ENCODE measurements at places on chromosomes 12 and 14.

DNA sequence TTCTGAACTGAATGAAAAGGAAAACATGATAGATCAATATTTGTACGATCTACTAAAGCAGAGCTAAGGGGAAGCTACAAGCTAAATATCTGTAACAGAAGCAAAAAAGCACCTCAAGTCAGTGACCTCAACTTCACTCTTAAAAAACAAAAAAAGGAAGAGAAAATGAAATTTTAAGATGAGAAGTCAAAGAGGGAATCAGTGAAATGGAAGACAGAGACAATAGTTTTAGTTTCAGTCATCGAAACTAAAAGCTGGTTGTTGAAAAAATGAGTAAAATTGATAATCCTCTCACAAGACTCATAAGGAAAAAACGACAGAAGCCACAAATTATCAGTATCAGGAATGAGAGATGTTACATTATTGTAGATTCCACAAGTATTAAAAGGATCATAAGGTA, 11.9 kb upstream of the SLC2A13 start:
- DNase-seq: no peak

DNA sequence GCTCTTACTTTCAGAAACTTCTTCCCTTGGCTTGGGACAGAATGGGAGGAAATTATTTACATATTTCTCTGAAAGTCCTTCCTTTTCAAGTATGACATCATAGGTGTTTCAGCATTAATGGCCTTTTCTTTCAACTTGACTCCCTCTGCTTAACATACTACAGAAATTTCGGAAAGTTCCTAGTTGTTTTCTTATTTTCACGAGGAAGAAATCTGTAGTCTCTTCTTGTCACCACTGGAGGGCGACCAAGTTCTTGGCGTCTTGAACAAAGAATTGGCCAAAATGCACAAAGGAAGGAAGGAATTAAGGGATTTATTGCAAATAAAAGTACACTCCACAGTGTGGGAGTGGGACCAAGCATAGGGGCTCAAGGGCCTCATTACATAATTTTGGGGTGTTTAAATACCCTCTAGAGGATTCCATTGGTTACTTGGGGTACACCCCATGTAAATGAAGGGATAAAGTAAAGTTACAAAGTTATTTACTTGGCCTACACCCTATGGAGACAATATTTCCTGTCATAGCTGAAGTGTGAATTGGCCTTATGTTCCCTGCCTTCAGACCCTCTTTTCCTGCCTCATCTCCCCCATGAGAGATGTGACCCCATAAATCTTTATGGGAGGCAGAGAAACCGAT, 70.4 kb downstream of the RPL10L start:
- no peak for DNase-seq

DNA sequence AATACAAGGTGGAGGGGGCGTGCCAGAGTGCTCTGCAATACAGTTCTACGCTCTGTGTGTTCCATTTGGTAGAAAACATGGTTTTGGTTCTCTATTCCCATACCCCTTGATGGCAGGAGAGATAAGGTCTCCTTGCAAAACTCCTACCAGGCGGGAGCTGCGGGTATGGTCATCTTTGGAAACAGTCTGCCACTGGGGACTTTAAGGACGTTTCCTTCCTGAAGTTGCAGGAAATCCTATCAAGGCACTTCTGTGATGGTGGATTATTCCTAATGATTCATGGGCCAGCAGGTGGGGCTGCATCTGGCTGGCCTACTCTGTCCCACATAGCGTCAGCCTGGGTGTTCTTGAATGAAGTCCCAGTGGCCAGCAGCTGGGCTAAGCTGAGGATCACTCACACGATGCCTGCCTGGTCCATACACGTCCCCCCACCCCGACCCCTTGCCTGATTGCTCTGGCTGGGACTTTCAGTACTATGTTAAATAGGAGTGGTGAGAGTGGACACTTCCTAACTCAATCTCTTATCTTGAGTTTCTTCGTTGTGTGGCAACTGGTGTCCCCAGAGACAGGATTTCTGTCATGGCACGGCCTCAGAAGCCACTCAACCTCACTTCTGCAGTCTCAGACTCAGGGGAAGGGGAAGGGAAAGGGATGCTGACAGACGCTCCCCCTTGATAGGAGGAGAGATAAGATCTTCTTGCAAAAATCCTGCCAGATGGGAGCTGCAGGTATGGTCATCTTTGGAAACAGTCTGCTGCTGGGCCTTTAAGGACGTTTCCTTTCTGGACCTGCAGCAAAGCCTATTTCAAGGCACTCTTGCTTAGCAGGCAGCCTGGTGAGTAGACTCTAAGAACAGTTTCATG, 61.0 kb upstream of the FKBP4 start:
- DNase-seq: no peak

GRCh38 chr14:52277552-52277951, 10.1 kb downstream of the PTGDR start:
- DNase-seq: no peak

DNA sequence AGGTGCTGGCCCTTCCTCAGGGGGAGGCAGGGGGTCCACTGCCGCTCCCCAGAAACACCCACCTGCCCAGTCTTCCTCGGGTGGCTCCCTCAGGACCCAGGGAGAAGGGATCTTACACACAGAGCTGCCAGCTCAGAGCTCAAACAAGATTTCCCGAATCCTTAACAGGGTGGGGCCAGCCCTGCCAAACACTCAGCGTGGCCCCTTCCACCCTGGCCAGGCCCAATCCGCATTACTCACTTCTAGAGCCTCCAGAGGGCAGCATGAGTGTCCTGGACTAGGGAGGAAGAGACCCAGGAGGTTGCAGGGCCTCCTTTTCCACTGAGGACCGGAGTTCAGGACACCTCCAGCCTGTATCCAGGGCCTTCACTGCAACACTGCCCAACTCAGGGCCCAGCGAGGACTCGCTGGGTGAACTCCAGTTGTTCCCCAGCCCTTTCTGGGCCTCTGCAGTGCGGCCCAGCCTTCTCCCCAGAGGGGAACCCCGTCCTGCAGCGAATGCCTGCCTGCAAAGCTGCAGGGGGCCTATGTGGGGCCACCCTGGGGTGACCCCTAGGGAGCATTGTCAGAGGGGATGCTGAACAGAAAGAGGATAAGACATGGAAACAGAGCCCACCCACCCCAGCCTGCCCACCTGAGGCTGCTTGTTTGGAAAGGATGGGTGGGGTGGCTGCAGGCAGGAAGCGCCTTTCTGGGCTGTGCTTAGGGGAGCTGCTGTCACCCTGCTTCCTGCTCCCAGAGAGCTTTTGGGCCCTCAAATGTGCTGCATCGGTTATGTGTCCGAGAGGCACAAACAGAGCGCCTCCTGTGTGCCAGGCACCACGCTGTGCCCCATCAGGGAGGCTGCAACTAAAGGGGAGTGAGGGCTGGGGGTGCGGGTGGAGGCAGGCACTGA, 43.8 kb downstream of the CCNK start:
- no peak for DNase-seq

DNA sequence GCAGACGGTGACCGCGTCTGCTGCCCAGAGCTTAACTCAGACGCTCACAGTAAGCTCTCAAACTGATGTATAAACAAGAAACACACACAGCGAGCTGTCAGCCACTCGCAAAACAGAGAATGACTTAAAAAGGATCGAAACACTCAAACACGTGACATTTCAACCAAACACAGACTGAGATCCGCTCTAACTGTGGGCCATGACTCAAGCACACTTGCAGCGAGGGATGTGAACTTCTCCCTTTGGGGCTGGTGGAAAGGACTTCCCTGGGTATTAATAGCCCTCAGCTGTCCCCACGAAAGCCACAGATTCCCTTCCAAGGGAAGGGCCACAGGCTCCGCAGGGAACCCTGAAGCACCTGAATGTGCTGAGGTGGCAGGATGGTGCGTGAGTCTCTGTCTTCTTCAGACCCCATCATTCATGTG, 29.1 kb downstream of the CCDC88C start:
- DNase-seq: no peak

DNA sequence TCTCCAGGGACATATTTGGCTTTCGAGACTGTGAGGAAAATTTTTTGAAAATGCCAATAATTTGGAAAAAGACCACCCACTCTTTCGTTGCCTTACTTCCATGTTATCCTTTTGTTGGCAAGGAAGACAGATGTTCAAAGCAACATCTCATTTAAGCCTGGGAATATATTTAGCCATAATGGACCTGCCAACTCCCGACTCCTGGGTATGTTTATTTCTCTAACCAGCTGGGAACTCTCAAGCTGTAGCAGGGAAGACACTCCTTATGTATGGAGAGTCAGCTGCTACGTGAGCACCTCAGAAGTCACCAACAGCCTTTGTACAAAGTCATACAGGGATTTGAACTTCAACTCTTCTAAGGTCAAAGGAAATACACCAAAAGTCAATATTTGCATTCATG, 96.5 kb upstream of the DAAM1 start:
- DNase-seq: no peak

GRCh38 chr12:88802096-88802706, 221.9 kb upstream of the KITLG start:
- no peak for DNase-seq

DNA sequence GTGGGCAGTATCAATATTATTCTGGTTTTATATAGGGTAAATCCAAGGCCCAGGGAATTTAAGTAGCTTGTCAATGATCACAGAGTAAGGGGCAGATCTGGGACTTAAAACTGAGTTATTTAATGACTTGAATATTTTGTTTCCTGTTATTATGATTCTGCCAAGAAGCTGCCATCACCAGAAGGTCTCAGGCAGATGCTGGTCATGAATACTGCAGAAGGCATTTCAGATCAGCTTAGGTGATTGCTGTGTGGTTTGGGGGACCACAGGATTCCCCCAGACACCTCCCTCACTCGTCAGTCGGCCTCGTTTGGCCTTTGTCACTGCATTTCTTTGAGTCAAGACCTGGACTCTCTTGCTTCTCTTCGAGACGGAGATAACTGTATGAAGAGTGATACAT, 47.7 kb upstream of the EVL start:
- no peak for DNase-seq

GRCh38 chr14:50822501-50823042, 8.4 kb downstream of the NIN start:
- DNase-seq: no peak

DNA sequence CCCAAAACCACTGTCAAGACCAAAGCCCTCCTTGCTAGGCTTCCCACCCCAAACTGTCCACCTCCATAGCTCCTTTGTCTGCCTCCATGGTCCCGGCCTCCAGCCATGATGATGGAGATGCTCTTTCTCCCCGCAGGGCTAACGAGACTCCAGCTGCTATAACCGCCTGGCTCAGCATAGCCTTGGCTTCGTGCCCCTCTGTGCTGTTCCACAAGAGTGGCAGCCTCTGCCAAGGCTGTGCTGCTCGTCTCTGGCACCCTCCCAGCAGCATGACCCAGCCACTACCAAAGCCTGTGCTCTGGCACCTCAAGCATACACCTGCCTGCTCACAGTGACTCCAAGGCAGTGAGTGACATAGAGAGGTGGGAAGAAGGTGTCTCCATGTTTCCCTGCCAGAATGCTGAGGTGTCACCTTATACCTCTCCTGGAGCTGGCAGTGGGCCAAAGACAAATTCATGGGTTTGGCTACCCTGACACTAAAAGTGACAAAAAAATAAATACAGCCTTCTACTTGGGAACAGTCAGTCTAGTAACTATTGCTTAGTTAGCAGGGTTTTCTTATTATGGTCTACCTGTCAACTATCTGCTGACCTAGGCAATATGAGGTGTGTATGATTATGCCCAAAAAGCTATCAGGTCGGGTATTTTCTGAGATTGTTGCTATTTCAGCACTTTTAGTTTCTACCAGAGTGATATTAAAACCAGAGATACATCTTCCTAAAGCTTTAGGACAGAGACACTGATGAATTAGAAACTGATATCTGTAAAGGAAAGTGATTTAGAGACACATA, 16.1 kb upstream of the KRT73 start:
- no peak for DNase-seq

DNA sequence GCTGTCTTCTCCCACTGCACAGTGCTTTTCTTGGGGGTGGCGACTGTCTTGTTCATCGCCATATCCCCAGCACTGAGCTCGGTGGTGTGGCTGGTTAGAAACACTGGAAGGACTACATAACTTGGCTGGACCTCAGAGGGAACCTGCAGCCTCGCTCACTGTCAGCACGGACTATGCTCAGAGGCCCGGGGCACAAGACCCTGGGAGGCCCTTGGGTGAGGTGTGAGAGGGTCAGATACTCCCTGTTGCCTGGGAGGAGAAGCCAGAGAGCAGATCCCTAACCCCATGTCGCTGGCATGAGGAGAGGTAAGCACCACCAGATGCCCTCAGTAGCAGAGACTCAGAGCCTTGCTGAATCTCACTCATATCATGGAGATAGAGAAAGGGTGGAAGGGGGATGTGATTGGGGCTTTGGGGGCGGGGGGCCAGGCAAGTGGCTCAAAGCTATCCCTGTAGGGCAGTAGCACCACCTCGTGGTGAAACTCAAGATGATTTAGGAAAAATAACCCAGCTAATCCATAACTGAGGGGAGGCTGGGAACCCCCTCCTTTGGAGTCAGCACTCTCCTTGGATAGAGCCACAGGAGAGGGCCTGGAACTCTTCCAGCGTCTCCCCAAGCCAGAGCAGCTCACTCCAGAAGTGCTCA, 18.7 kb upstream of the HDAC7 start:
- DNase-seq: no peak

DNA sequence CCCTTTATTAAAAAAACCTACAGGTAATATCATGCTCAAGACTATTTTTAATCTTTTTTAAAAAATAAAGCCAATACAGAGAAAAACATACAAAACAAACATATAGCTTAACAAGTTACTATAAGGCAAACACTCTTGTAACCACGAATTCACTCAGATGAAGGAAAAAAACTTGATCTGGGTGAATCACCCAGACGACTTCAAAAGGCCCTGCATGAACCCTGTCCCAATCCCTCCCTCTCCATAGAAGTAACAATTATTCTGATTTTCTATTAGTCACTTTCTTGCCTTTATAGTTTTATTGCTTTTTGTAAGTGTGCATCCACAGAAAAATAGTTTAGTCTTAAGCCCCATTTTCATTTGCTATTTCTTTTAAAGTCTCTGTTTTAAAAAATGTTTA, 72.6 kb downstream of the LRP6 start:
- DNase-seq: no peak

- no peak for DNase-seq
Observed at GRCh38 chr12:89181271-89181920, 170.9 kb downstream of the DUSP6 start.

DNA sequence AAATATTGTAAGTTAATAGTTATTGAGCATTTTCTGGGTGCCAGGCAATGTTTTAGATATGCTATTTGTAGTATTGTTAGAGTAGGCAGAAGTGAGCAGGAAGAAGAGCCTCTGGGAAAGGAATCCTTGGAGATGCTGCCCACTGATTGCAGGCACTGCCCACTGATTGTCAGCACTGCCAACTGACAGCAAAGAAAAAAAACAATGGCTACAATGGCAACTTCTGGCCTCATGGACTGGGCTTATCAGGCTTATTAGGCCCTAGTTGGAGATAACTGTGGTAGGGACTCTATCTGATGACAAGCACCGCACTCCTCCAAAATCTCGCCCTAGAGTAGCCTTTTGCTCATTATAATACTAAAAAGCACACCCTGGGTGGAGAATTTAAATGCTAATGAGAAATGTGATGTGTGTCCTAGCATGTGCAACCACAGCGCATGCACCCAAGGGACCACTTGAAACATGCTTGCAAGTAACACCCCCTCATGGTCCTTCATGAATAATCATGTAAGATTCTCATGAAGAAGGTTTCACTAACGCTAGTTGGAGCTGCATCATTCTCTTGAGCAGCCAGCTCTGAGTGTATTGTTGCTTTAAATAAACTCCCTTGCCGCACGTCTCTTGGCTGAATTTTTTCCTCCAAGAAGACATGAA, 103.5 kb upstream of the PPP4R3A start:
- no peak for DNase-seq
